ENCODE measurements at places on chromosomes 2 and 18. TPM values are rescaled to one million over a fixed set of nuclear protein-coding genes. Genes with fewer than 3 reads are reported as not detected.

NXPH2 gene
- 23.3 TPM for total RNA-seq

IFIH1 gene
- 9.1 TPM for total RNA-seq

CCDC68 gene
- 38.6 TPM for total RNA-seq

SLC35F6 gene
- 21.1 TPM for total RNA-seq

ZNF512 gene
- total RNA-seq, result 38.6 TPM

CRYBA2 gene
- total RNA-seq, result not detected

RTKN gene
- total RNA-seq, result 32.9 TPM
